ENCODE measurements at places on chromosomes 2 and 18. TPM values are rescaled to one million over a fixed set of nuclear protein-coding genes. Genes with fewer than 3 reads are reported as not detected.

- H3K27ac ChIP-seq = no peak overlapping the region
- H3K36me3 ChIP-seq = no peaks in the 10 kb centered on the region
- no peaks in the 10 kb centered on the region for H3K27me3 ChIP-seq
- H3K4me1 ChIP-seq = no peaks in the 10 kb centered on the region
- H3K4me3 ChIP-seq = no peak overlapping the region
- no peak for DNase-seq
Measured at GRCh38 chr2:43358410-43359201, 132.2 kb upstream of the ZFP36L2 start.

DNA sequence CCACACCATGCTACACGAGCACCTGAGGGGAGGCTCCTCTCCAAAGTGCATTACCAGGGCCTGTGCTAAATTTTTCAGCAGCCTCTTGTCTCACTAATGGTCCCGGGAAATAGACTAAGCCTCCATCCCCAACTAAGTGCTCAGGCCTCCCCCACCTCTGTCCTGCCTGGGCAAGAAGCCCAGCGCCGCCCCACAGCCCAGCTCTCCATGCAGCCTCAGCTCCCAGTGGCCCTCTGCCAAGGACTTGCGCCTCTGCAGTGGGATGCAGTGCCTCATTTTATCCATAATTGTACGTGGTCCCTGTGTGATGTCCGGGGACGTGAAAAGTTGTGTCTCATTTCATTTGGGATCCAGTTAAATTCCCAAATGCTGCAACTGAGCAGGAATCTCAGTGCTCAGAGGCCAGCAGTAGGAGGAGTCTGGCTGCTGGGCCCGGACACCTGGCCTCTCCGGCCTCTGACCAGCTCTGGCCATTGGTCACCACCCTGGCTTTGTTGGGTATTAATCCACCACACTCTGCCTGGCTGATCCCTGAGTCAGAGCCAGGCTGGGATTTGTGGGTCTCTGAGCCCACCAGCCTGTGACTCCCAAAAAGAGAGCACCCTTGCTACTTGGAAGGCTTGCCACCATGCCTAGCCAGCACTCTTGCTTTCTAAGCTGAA lies 11.4 kb upstream of the STEAP3 start:
- H3K27me3 ChIP-seq = no peaks in the 10 kb centered on the region
- H3K4me3 ChIP-seq = no peak overlapping the region
- H3K27ac ChIP-seq = no peak overlapping the region
- no peaks in the 10 kb centered on the region for H3K36me3 ChIP-seq
- H3K4me1 ChIP-seq = peaks cover 9% of the 10 kb centered on the region

- no peak overlapping the region for H3K4me3 ChIP-seq
- no peaks in the 10 kb centered on the region for H3K36me3 ChIP-seq
- H3K4me1 ChIP-seq = peaks cover 9% of the 10 kb centered on the region
- H3K27ac ChIP-seq = no peak overlapping the region
- DNase-seq = no peak
- H3K27me3 ChIP-seq = no peaks in the 10 kb centered on the region
Measured at GRCh38 chr2:128594953-128595677, 276.4 kb upstream of the HS6ST1 start.

DNA sequence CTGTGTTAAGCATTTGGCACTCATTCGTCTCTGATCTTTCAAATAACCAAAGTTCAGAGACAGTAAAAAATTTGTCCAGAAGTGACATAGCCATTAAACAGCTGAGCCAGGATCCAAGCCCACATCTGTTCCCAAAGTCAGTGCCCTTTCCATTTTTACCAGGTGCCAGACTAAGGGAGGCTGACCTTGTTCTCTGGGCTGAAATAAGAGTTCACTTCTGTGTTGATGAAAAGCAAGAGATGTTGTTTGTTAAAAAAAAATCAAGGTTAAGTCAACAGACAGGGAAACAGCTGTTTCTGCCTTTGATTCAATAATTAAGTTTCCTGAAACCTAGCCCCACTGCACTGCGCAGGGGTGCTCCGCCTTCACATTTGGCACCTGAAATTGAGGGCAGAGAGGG lies 117.1 kb downstream of the PRKRA start:
- no peak overlapping the region for H3K4me3 ChIP-seq
- no peak for DNase-seq
- no peaks in the 10 kb centered on the region for H3K27me3 ChIP-seq
- no peak overlapping the region for H3K27ac ChIP-seq
- H3K4me1 ChIP-seq = no peaks in the 10 kb centered on the region

DNA sequence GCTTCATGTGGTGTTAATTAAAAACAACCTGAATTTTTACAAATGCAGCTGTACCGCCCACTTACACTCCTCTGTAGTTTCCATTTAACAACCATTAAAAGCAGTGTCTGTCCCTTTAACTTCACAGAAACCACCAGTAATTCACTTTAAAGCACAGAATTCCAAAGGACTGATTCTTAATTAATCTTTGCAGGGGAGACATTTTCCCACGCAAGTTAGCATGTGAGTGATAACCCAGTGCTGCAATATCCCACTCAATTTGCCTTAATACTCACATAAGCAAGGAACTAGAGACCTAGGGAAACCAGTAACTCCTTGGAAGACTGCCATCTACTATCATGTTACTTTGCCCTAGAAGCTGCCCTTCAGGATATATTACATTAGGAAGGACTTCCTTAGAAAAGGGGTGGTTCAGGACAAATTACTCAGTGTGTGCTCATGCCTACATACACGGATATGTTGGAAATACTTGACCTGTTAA lies 102.3 kb downstream of the OSR1 start:
- H3K4me3 ChIP-seq = no peak overlapping the region
- no peaks in the 10 kb centered on the region for H3K27me3 ChIP-seq
- no peaks in the 10 kb centered on the region for H3K4me1 ChIP-seq

DNA sequence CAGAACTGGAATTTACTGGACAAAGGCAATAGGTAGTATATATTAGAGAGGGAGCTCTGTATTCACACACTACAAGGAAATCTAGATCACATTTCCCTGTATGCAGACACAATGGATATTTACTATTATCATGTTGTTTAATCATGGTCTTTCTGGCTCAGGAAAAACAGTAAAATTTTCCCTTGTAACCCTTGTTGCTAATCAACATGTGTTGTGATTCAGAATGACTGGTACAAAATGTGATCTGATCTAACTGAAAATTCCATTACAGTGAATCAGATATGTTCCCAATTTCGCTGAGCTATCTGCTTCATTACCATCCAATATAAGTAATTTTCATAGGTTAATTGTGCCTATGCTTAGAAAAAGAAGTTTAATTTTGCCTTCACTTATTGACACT lies 1109.7 kb downstream of the LRP1B start:
- no peak for DNase-seq
- H3K27me3 ChIP-seq = no peaks in the 10 kb centered on the region
- no peaks in the 10 kb centered on the region for H3K4me1 ChIP-seq

DNA sequence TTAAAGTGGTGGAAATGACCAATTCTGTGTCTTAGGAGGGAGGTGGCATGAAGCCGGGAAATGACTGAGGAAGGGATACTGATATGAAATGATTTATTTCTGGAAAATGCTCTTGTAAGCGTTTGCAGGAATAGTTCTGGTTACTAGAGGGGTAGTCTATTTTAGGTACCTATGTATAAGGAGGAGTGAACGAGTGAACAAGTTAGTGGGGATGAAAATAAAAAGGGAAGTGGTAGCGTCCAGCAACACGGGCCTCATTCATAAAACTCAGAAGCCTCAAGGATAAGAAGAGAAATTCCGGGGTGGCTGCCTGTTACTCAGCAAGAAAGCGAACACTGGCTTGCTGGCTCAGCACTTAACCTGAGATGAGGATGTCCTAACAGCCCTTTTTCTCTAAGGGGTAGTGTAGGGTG lies 303.3 kb downstream of the NCKAP5 start:
- H3K4me3 ChIP-seq = peak overlapping the region; percentile 64
- H3K27me3 ChIP-seq = peaks cover 37% of the 10 kb centered on the region
- DNase-seq = no peak
- H3K4me1 ChIP-seq = peaks cover 11% of the 10 kb centered on the region
- no peak overlapping the region for H3K27ac ChIP-seq

- no peaks in the 10 kb centered on the region for H3K36me3 ChIP-seq
- DNase-seq = no peak
- no peak overlapping the region for H3K27ac ChIP-seq
- no peaks in the 10 kb centered on the region for H3K27me3 ChIP-seq
- H3K4me1 ChIP-seq = no peaks in the 10 kb centered on the region
Measured at GRCh38 chr2:129882476-129882875, 97.0 kb upstream of the RAB6C start.

DNA sequence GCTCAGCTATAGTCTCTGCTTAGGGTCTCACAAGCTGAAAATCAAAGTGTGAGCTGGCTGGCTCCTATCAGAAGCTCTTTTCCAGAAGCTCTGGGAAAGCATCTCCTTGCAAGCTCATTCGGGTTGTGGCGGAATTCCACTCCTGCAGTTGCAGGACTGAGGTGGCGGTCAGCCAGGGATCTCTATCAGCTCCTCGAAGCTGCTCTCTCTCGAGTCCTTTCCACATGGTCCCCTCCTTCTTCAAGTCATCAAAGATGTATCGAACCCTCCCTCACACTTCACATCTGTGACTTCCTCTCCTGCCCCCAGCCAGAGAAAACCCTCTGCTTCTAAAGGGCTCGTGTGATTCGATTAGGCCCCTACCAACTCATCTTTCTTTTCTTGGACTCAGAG lies 141.7 kb downstream of the ZFP36L2 start:
- no peak for DNase-seq
- H3K27ac ChIP-seq = peak overlapping the region; percentile 77
- H3K27me3 ChIP-seq = no peaks in the 10 kb centered on the region
- H3K36me3 ChIP-seq = no peaks in the 10 kb centered on the region

DNA sequence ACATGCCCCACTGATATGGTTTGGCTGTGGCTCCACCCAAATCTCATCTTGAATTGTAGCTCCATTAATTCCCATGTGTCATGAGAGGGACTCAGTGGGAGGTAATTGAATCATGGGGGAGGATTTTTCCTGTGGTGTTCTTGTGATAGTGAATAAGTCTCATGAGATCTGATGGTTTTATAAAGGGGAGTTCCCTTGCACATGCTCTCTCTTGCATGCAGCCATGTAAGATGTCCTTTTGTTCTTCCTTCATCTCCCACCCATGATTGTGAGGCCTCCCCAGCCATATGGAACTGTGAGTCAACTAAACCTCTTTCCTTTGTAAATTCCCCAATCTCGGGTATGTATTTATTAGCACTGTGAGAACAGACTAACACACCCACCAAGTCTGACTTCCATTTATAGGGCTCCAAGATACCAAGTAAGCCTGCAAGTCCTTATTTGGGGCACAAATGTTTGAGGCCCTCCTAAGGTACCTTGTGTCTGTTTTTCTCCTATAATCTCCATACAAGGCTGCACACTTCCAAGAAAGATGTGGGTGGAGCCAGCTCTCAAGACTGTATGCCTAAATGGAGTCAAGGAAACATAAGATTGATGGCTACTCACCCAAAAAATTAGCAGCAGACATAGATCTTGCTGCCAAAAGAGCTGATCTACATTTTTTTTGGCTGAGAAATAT lies 364.7 kb downstream of the TXNL1 start:
- H3K27me3 ChIP-seq = no peaks in the 10 kb centered on the region
- no peak for DNase-seq
- no peak overlapping the region for H3K4me3 ChIP-seq

APOB gene
- 0.34 TPM for total RNA-seq

Data from neural progenitor cell (in vitro differentiated cells).